ENCODE measurements at places on chromosomes 16 and 17. TPM values are rescaled to one million over a fixed set of nuclear protein-coding genes. Genes with fewer than 3 reads are reported as not detected.

Gene UNK
- 34.7 TPM for total RNA-seq

Gene SLC7A5
- total RNA-seq = 24.8 TPM

Gene TLCD3B
- total RNA-seq = 0.54 TPM

Gene ATP2A1
- total RNA-seq = 0.54 TPM

Gene PSMD11
- total RNA-seq = 34.5 TPM

All from hematopoietic multipotent progenitor cell (in vitro differentiated cells).